Mesothelial cell of epicardium (in vitro differentiated cells): ENCODE measurements at places on chromosomes 5 and 9. TPM values are rescaled to one million over a fixed set of nuclear protein-coding genes. Genes with fewer than 3 reads are reported as not detected.

The PCDHGA6 gene
- total RNA-seq = 0.25 to 0.60 TPM (median 0.57 TPM) in 3 replicates

The WDR38 gene
- total RNA-seq = not detected in 3 replicates

The CAPSL gene
- total RNA-seq = not detected in 3 replicates

The CDH18 gene
- total RNA-seq = 2.1 to 3.7 TPM (median 2.8 TPM) in 3 replicates

- no peak overlapping the region for H3K27ac ChIP-seq
- peak; percentile 27 for DNase-seq
- peaks cover 8% of the 10 kb centered on the region for H3K4me1 ChIP-seq
- peaks cover 59% of the 10 kb centered on the region for H3K27me3 ChIP-seq
These were observed 117.2 kb downstream of the PSD2 start for GRCh38 chr5:139912804-139913203.

DNA sequence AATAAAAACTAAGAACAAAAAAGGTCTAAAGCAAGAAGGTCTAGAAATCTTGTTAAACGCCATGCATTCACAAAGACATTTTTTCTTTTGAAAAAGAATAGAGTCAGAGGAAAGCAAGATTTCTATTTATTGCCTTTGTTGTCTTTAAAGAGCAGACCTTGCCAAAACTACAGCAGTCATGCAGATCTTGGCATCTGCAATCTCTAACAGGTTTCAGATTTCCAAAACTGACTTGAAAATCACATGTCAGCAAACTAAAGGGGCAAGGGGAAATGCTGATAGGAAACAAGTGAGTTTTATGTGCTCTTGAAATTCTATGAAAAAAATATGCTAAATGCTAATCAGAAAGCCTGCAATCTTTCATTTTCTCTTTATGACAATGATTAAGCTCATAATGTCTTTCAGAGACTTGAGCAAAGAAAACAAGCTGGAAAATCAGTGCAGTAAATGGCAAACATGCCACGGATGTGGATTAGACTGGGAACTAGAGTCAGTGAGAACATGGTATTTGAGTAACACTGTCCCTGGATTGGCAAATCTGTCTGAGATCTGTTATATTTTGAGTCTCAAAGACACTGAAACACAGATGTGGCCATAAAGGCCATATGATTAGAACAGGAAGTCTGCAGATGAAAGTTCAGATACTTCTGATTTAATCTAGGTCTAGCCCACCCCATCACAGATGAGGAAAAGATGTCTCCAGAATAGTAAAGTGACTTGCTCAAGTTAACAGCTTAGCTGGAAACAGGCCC is 361.4 kb upstream of the RPS23 start:
- H3K27me3 ChIP-seq = no peaks in the 10 kb centered on the region
- H3K4me1 ChIP-seq = peaks cover 56% of the 10 kb centered on the region
- H3K4me3 ChIP-seq = no peak overlapping the region
- peak overlapping the region; percentile 55 for H3K27ac ChIP-seq
- no peak for DNase-seq

DNA sequence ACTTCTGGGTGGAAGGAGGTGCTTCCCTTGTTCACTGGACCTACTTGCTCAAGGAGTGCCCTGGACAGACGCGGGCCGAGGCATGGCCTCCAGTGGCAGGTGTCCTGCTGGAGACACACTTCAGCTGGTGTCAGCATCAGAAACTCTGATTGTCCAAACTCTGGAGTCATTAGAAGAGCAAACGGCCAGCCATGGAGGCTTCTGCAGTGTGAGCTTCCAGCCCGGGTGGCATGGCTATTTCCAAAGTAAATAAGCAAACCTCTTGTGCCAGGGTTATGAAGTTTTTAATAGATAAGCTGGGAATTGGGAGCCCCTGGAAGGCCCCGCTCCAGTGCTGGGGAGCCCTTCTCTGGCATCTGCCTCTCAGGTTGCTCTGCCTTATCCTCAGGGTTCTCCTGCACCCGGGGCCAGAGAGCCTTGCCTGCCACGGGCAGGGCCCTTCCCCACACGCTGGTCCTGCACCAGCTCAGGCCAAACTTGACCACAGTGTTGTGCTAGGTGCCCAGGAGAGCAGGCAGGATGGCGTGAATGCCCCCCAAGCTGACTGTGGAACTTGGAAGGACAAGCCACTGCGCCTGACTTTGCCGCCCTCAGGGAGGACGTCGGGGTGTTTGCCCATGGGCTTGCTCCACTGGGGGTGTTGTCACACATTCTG is 285.6 kb downstream of the GADD45G start:
- peaks cover 14% of the 10 kb centered on the region for H3K4me1 ChIP-seq
- no peaks in the 10 kb centered on the region for H3K36me3 ChIP-seq
- DNase-seq = no peak
- H3K27ac ChIP-seq = no peak overlapping the region

DNA sequence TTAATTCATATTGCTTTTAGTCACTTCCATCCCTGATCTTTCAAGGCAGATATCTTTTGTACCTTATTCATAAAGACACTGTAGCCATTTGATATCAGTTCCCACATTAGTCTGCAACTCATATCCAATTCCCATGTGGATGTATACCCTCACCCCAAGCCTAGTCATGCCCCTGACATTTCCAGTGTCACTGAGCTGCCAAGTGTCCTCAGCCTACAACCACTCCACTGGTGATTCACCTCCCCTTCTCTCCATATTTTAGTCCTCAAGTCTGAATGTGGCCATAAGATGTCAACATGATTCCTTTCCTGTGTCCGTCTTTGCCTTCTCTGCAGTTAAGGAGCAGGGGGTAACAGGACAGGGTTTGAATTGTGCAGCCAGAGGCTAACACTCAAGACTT is 346.9 kb downstream of the RAB3C start:
- H3K27ac ChIP-seq = no peak overlapping the region
- no peaks in the 10 kb centered on the region for H3K36me3 ChIP-seq
- H3K4me3 ChIP-seq = no peak overlapping the region
- peaks cover 10% of the 10 kb centered on the region for H3K4me1 ChIP-seq
- no peak for DNase-seq

- H3K36me3 ChIP-seq = no peaks in the 10 kb centered on the region
- H3K27me3 ChIP-seq = no peaks in the 10 kb centered on the region
- no peak overlapping the region for H3K27ac ChIP-seq
- H3K4me1 ChIP-seq = no peaks in the 10 kb centered on the region
- DNase-seq = no peak
These were observed 211.8 kb upstream of the C9orf72 start for GRCh38 chr9:27784847-27785713.

DNA sequence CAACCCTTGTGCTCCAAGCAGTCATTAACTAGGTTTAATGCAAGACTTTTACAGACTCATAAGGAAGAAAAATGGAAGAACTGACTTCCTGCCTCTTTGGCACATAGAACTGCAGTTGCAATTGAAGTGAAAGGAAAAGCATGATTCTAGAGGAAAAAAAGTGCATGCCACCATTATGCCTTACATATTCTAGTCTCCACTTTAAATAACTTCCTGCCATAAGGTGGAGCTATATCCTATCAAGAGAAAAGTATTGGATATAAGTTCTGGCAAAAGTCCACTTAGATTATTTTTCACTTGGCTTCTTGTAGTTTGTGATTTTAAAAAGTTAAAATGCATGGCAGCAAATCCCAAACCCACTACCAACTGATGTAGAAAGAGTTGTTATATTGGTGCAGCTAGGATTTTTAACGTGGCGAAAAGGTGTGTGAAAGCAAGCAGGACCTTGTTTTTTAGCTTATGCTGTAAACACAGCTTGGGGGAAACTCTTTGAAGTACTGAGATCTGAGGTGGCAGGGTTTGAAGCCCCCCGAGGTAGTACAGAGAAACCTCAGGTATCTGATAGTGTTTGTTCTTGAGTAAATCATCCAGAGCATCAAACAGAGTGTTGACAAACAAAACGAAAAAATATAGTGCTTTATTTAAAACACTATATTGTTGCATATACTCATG is 117.9 kb downstream of the ANXA1 start:
- no peak for DNase-seq
- H3K4me3 ChIP-seq = no peak overlapping the region
- H3K4me1 ChIP-seq = peaks cover 7% of the 10 kb centered on the region
- H3K27ac ChIP-seq = no peak overlapping the region
- H3K27me3 ChIP-seq = no peaks in the 10 kb centered on the region

DNA sequence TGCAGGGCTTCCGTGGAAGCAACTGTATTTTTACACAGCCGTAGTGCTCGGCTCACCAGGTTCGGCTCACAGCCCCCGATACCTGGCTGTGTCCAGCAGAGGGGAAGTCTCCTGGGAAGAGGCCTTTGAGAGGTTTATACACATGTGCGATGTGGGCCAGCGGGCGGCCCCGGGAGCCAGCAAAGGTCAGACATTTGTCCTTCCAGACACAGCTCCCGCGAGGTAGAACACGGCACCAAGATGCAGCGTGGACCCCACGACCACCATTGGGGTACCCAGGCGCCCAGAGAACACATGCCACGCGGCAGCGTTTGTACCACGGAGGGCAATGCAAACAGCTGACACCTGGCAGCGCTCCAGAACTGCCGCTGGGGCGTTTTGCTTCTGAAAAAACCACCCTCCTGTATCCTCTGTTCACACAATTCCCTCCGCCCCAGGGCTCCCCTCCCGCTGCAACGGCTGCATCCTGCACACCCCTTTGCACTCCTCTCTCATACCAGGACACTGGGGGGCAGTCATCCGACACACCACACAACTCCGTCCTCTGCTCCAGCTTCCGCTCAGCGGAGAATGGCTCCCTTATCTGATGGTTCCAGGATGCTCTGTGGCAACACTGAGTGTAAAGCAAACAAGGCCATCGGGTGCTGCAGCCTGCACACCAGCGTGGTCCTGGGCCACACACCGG is 235.3 kb downstream of the SYK start:
- no peak overlapping the region for H3K4me3 ChIP-seq
- H3K27me3 ChIP-seq = peaks cover 2% of the 10 kb centered on the region
- H3K4me1 ChIP-seq = peaks cover 11% of the 10 kb centered on the region
- DNase-seq = no peak
